ENCODE measurements at places on chromosomes 6 and 20.

DNA sequence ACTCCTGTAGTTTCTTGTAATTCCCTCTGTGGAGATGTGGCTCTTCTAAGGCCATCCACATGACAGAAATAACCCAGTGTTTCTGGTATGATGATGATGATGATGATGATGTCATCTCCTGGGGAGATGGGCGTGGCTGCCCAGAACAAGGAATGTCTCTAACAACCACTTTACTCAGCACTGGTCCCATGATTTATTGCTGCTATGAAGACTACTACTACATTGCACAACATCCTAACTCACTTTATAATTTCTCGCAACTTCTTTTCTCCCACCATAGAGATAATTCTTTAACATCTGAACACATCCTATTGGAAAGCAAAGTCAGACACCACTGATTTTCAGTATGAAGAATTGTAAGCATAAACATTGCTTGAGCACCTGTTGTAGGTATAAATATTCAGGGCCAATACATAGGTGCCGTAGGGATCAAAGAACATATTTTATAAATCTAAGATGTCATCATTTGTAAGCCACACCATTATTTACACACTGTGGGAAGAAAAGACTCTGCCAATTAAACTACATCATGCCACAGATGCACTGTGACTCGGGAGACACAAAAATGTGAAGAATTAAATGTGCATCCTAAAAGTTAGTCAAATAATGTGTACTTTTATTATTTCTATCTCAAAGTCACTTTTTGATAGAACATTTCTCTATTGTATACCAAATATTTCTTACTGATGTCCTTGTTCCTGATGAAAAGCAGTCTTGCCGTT, 6.4 kb downstream of the TPMT start:
- no peak for DNase-seq

- DNase-seq = no peak
These were observed 42.2 kb downstream of the SNX9 start for GRCh38 chr6:157865249-157865648.

- DNase-seq = no peak
These were observed 29.9 kb downstream of the ABHD12 start for GRCh38 chr20:25360631-25361286.

GRCh38 chr6:42367353-42368011, 84.2 kb downstream of the TRERF1 start:
- DNase-seq = no peak

- peak; percentile 68 for DNase-seq
These were observed 710 bp downstream of the BTBD9 start for GRCh38 chr6:38638941-38639497.

GRCh38 chr6:159257846-159258245, 88.6 kb downstream of the FNDC1 start:
- no peak for DNase-seq

- DNase-seq = no peak
These were observed 182.9 kb downstream of the PDE7B start for GRCh38 chr6:136034422-136034821.

GRCh38 chr20:542777-543368, 717 bp downstream of the CSNK2A1 start:
- peak; percentile 22 for DNase-seq

DNA sequence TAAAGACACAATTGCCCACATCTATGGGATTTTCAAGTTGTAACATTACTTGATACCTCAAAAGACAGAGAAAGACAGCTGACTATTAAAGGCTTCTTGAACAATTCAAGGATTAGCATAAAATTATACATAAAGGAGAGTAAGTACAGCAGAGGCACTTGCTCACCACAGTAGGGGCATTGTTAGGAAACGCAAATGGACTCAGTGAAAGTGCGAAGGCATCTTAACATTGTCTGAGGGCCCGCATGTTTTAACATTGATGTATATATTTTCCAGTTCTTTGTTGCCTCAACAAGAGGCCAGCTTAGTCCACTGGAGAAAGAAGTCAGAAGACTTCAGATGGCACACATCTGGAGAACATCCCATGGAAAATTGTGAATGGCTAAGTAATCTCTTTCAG, 115.4 kb downstream of the SIM1 start:
- no peak for DNase-seq

DNA sequence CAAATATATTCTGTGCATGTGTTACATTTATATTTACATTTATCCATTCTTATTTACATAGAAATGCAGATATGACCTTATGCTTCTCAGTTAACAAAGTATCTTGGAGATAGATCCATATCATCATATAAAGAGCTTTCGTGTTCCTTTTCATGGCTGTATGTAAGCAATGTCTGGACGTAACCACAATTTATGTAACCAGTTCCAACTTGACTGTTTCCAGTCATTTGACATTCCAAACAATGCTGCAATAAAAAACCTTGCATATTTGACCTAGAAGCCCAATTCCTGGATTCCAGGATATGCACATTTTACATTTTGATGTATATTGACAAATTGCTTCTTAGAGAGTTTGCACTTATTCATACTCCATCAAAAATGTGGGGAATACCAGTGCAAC, 113.7 kb upstream of the F13A1 start:
- DNase-seq = no peak

DNA sequence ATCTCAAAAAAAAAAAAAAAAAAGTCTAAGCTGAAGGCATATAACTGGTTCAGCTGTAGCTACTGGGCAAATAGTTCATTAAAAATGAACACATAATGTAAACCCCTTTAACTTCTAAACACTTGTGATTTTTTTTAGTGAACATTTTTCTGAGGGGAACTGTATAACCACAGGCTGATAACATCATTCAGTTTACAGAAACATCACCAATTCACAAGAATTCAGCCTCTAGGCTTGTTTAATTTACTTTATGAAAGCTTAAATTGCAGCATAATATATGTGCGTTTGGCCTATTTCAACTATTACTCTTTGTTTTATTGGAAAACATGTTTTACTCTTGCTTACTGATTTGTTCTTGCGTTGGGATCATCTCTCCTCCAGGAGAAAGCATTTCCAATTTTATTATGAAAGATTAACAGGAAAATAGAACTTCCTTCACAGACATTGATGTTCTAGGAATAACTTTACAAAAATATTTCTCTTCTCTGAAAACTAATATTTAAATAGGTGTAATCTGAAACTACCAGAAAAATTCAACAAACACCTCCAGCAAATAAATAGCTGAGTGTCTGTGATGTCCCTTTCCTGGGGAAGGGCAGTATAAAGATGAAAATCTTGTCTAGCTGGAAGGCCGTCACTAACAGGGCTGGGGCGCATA, 284.5 kb downstream of the UST start:
- no peak for DNase-seq

- no peak for DNase-seq
These were observed 51.6 kb downstream of the RALY start for GRCh38 chr20:34045294-34045693.

- no peak for DNase-seq
These were observed 115.1 kb upstream of the MAP3K7 start for GRCh38 chr6:90701926-90702325.

DNA sequence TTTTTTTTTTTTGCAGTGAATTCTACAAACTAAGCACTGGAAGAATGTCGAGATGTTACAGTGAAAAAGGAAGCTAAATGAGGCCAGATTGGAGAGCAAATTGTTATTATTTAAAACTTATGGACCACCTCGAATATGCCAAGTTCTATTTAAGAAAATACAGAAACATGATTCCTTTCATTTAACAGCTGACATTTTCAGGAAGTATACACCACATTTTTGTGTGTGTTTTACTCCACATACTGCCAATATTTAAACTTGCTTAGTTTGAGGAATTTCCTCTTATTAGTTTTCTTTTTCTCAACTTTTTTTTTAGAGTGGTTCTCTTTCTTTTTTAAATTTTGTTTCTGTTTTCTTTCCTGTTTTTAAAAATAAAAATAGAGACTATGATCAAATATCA, 37.0 kb upstream of the GCLC start:
- no peak for DNase-seq

GRCh38 chr6:155216312-155217046, 47.3 kb upstream of the CLDN20 start:
- no peak for DNase-seq

DNA sequence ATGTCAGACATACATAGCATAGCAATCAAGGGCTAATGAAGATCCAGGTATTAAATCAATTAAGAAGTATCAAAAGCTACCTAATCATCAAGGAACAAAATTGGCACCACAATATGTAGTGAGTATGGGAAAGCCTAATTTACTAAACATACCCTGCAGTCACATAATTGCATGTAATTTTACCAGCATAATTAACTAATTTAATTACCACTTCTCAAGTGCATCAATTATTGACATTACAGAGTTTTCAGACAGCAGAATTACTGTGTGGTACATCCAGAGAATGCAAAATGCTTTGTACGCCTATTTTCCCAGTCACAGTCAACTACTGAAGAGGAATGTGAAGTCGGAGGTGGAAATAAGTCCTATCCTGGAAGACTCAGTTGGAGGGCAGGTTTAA, 279.0 kb upstream of the ID4 start:
- no peak for DNase-seq

GRCh38 chr6:129055796-129056195, 172.9 kb downstream of the LAMA2 start:
- DNase-seq = no peak

GRCh38 chr6:170578909-170579308, 5.5 kb downstream of the PDCD2 start:
- no peak for DNase-seq

GRCh38 chr6:149335924-149336608, 18.6 kb downstream of the TAB2 start:
- DNase-seq = peak; percentile 51

GRCh38 chr20:50095476-50096078, 17.4 kb downstream of the UBE2V1 start:
- DNase-seq = no peak

DNA sequence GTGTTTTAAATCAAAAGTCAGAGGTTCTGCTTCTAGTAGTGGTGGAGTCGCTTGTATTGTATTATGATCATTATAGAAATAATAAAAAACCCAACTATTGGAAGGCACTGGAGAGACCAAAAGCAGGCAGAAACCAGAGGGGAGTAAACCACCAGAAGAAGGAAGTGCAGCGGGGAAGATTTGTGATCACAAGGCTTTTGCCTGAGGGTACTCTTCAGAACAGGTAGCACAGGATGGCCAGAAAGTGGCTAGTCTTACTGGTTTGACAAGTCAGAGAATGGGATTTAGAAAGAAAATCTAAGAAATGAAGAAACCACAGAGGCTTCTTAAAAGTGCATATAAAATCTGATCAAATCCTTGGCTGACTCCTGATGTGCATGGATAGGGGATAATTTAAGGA, 24.0 kb downstream of the MAPK13 start:
- DNase-seq = no peak

- DNase-seq = no peak
These were observed 73.1 kb upstream of the RIPOR2 start for GRCh38 chr6:25008707-25009392.

- no peak for DNase-seq
These were observed 45.1 kb downstream of the TMEM242 start for GRCh38 chr6:157278171-157278570.

- DNase-seq = no peak
These were observed 28.8 kb upstream of the APMAP start for GRCh38 chr20:25021336-25021735.

DNA sequence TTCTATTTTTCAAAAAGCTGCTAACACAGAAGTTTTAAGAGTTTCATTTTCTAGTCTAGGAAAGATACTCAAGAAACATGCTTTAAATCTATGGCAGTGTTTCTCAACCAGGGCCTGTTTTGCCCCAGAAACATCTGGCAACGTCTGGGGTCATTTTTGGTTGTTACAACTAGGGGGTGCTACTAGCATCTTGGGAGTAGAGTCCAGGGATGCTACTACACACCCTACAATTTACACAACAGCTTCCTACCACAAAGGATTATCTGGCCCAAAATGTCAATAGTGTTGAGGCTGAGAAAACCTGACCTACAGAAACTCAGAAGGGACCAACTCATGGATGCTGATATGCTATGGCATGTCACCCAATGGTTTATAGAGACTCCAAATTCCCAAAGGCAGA, 24.4 kb downstream of the SERAC1 start:
- DNase-seq = no peak

DNA sequence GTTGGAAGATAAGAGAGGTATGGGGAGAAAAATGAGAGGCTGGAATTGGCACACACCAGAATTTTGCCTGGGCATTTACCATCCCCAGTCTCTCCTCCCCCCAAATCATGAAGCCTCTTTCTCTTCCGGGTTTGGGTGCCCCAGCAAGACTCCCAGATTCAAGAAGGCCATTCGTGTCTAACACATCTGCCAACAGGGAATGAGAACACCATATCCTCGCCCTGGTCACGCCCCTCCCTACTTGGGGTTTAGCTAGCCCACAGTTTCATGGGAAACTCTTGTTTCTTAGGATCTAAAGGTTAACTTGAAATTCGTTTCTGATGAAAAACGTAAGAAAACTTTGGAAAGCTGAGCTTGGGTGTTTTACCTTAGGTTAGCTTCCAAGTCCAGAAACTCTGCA, 105.5 kb upstream of the TMEM170B start:
- DNase-seq = no peak

GRCh38 chr6:15586503-15586902, 76.3 kb downstream of the DTNBP1 start:
- DNase-seq = no peak

- no peak for DNase-seq
These were observed 145.6 kb upstream of the ESR1 start for GRCh38 chr6:151661928-151662327.

DNA sequence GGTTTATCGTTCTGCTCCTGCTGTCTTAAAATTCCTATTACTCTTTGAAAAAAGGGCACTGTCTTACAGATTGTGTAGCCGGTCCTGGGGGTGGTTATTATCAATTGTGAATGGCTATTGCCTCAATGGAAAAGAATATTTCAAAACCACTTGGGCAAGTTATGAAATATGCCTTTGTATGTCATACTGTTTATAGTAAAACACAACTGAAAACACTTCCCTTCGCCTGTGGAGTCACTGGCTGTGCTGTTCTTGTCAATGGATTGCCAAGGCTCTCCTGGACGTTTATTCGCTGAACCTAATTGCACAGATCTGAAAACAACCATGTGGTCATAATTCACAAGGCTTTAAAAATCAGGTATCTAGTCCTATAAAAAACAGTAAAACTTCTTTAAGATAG, 47.8 kb upstream of the TAGAP start:
- DNase-seq = no peak
